RPMI7951 (cell line): ENCODE measurements at places on chromosomes 2 and 18. TPM values are rescaled to one million over a fixed set of nuclear protein-coding genes. Genes with fewer than 3 reads are reported as not detected.

Gene TRABD2A
- 5.3 and 7.1 TPM in 2 replicates for total RNA-seq

Gene PARD6G
- 0.24 and 0.68 TPM in 2 replicates for total RNA-seq

Gene RGPD4
- not detected in 2 replicates for total RNA-seq

Gene NTSR2
- 0.36 TPM in 1 of 2 replicates, not detected in the other for total RNA-seq

Gene LIPG
- 0.60 and 2.2 TPM in 2 replicates for total RNA-seq
